Lung (tissue), 17 donors: ENCODE measurements at places on chromosomes 7 and 10. TPM values are rescaled to one million over a fixed set of nuclear protein-coding genes. Genes with fewer than 3 reads are reported as not detected.

DNA sequence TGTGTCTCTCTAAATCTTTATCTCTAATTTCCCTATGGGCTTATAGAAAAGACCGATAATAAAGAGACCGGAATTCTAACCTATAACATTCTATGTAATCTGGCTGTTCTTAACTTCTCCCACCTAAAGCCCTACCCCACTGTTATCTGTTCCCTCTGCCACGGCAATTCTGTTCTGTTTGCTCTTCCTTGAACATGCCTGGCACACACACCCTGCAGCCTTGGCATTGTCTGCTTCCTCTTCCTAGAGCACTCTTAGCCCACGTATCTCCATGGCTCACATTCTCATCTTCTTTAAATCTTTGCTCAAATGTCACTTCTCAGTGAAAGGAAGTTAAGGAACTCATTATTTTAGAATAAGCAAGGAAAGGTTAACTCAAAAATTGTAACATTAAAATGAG lies 309.2 kb downstream of the GPR158 start:
- H3K36me3 ChIP-seq: no peaks in the 10 kb centered on the region
- H3K4me1 ChIP-seq: no peaks in the 10 kb centered on the region
- DNase-seq: no peak

- H3K27me3 ChIP-seq: no peaks in the 10 kb centered on the region
- no peak overlapping the region for H3K4me3 ChIP-seq
- no peaks in the 10 kb centered on the region for H3K4me1 ChIP-seq
- DNase-seq: no peak
- peaks cover 31% of the 10 kb centered on the region for H3K36me3 ChIP-seq
These were observed 116.1 kb downstream of the SMURF1 start for GRCh38 chr7:99027841-99028240.

- peak; percentile 15 for DNase-seq
- no peak overlapping the region for H3K27ac ChIP-seq
- H3K4me3 ChIP-seq: no peak overlapping the region
- no peaks in the 10 kb centered on the region for H3K36me3 ChIP-seq
- peaks cover 32% of the 10 kb centered on the region for H3K27me3 ChIP-seq
- peaks cover 30% of the 10 kb centered on the region for H3K4me1 ChIP-seq
These were observed 3.6 kb downstream of the VAX1 start for GRCh38 chr10:117134306-117135025.

DNA sequence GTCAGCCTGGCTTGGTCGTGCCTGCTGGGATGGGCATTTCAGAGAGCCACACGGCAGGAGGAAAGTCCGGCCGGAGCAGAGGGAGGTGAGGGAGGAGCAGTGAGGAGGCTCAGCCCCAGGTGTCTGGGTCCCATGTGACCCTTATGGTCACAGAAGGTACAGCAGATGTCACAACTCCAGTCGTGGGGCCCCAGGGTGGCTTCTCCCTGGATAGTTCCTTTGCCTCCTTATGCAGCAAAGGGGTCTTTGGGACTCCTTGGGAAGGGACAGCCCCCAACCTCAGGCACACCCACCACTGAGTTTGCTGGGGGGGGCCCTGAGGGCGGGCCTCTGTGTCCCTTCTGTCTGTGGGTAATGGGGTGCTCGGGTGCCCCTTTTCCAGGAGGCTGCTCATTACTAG lies 19.6 kb upstream of the PRKAG2 start:
- peaks cover 3% of the 10 kb centered on the region for H3K27me3 ChIP-seq
- H3K4me3 ChIP-seq: no peak overlapping the region
- no peaks in the 10 kb centered on the region for H3K36me3 ChIP-seq
- DNase-seq: no peak
- H3K27ac ChIP-seq: no peak overlapping the region

DNA sequence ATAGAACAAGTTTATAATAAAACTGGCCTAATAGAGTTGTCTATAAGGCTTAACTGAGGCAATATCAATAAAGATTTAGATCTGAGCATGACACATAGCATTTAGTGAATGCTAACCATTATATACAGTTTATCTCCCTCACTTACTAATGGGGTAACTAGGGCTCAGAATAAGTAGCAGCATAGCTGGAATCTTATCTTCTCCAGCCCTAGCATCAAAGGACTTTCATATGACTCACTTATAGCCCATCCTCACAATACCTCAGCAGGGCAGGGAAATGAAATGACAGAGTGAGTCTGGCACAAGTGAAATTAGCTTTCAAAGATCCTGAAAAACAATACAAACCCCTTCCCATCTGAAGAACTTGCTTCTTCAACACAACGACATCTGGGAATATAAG lies 362.9 kb downstream of the KIF20B start:
- DNase-seq: no peak
- no peak overlapping the region for H3K4me3 ChIP-seq
- H3K27me3 ChIP-seq: no peaks in the 10 kb centered on the region
- H3K4me1 ChIP-seq: no peaks in the 10 kb centered on the region
- no peaks in the 10 kb centered on the region for H3K36me3 ChIP-seq
- H3K27ac ChIP-seq: no peak overlapping the region

DNA sequence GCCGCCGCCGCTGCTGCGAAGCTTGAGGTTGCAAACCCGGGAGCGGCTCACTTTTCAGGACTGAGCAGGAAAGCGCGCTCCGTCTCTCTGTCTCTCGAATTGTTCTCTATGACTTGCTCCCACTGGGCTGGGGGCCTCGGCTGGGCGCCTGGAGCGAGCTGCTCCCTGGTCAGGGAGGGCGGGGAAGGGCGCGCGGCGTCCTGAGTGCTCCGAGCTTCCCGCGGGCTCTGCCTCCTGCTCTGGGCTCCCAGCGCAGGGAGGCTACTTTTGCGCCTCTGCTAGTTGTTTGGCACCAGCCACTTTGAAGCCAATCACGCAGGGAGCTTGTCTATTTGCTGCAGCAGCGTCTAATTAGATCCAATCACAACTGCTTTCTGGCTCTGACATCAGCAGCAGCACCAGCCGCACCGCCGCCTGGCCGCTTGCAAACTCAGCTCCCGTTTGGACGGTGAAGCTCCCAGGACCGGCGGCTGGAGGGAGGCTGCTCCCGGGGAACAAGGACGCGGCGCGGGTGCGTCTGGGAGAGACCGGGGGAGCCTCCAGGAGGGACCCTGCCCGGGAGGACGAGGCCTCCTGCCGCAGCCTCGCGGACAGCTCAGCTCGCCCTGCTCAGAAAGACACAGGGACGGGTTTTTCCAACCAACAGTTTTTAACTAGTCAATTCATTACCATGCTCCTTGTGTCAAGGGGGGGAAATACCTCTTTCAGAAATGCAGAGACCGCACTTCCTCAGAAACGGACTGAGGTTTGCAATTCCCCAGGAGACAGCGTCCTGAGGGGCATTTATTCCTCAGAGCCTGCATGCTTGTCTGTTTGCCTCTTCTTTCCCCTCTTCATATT lies at the start of gene ADARB2:
TSS of gene ADARB2 (minus strand) at position 304 of the 840 bp plus-strand sequence.
- H3K27me3 ChIP-seq: peaks cover 11% of the 10 kb centered on the region
- DNase-seq: peak; percentile 80
- H3K4me1 ChIP-seq: peaks cover 5% of the 10 kb centered on the region
- no peaks in the 10 kb centered on the region for H3K36me3 ChIP-seq
- H3K4me3 ChIP-seq: peak within 1 kb of the TSS; percentile 13

GRCh38 chr7:32071466-32072091 lies 1.4 kb upstream of the PDE1C start:
- no peak overlapping the region for H3K4me3 ChIP-seq
- no peak overlapping the region for H3K27ac ChIP-seq
- H3K4me1 ChIP-seq: no peaks in the 10 kb centered on the region
- H3K36me3 ChIP-seq: no peaks in the 10 kb centered on the region
- H3K27me3 ChIP-seq: no peaks in the 10 kb centered on the region
- no peak for DNase-seq

DNA sequence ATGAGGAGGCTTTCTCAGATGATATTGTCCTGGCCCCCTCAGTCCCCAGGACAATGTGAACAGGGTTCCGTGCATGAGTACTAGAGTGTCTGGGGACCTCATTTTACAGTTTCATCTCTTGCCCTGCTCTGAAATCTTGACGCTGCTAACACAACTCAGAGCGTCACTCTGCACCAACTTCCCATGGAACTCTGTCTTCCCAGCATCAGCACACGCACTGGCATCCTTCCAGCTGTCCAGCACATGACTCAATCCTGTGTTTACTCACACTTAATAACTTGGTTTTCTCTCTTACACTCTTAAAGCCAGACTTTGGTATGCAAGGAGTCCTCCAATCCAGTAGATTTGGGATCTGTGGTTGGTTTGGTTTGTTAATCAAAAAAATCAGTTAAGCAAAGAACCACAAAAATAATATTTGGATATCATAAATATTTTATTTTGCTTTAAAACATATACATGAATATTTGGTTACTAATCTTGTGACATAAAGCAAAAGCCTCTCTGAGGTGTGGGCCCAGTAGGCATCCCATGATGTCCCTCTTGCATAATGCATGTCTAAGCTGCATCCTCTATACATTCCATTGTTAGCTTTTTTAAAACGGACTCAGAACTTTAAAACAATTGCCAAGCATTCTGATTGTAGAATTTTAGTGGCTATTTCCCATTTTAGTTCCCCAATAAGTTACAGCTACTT lies 131.0 kb downstream of the CXCL12 start:
- H3K27me3 ChIP-seq: no peaks in the 10 kb centered on the region
- H3K36me3 ChIP-seq: no peaks in the 10 kb centered on the region
- H3K4me1 ChIP-seq: peaks cover 7% of the 10 kb centered on the region
- no peak overlapping the region for H3K4me3 ChIP-seq

GRCh38 chr10:30755441-30755953 lies 125.9 kb upstream of the LYZL2 start:
- no peak overlapping the region for H3K27ac ChIP-seq
- no peaks in the 10 kb centered on the region for H3K4me1 ChIP-seq
- no peaks in the 10 kb centered on the region for H3K36me3 ChIP-seq
- no peaks in the 10 kb centered on the region for H3K27me3 ChIP-seq
- DNase-seq: no peak
- no peak overlapping the region for H3K4me3 ChIP-seq

GRCh38 chr7:111529507-111530355 lies 32.6 kb downstream of the IMMP2L start:
- H3K4me3 ChIP-seq: no peak overlapping the region
- no peaks in the 10 kb centered on the region for H3K27me3 ChIP-seq
- DNase-seq: no peak
- H3K36me3 ChIP-seq: no peaks in the 10 kb centered on the region
- no peaks in the 10 kb centered on the region for H3K4me1 ChIP-seq
- no peak overlapping the region for H3K27ac ChIP-seq

- no peaks in the 10 kb centered on the region for H3K27me3 ChIP-seq
- H3K36me3 ChIP-seq: peaks cover 2% of the 10 kb centered on the region
- no peak for DNase-seq
These were observed 22.6 kb downstream of the ZNF786 start for GRCh38 chr7:149067869-149068268.

- H3K27me3 ChIP-seq: no peaks in the 10 kb centered on the region
- DNase-seq: no peak
- no peaks in the 10 kb centered on the region for H3K36me3 ChIP-seq
- H3K27ac ChIP-seq: no peak overlapping the region
- H3K4me1 ChIP-seq: no peaks in the 10 kb centered on the region
These were observed 142.9 kb downstream of the NOC3L start for GRCh38 chr10:94219829-94220228.

GRCh38 chr10:102113956-102114857 lies 6.0 kb downstream of the LDB1 start:
- H3K4me3 ChIP-seq: peak overlapping the region; percentile 64
- H3K27ac ChIP-seq: peak overlapping the region; percentile 47
- no peaks in the 10 kb centered on the region for H3K27me3 ChIP-seq
- peak; percentile 27 for DNase-seq
- H3K4me1 ChIP-seq: peaks cover 57% of the 10 kb centered on the region

DNA sequence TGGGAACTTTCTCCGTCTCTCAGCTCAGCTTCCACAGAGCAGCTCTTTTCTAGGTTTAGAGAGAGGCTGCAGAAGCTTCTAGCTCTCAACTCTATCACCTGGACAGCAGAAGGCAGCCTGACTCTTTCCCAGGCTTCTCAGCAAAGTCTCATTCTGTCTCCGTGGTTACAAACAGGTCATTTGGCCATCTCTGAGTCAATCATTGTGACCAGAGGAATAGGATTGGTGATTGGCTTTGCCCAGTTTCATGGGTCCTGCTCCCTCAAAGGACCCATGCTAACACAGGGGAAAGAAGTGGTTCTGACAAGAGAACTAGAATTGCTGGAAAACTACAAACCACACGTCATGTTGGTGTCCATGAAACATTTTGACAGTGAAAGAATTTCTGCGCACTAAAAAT lies 43.6 kb downstream of the PRR15 start:
- H3K27me3 ChIP-seq: peaks cover 29% of the 10 kb centered on the region
- H3K27ac ChIP-seq: no peak overlapping the region
- no peaks in the 10 kb centered on the region for H3K36me3 ChIP-seq

GRCh38 chr7:152162287-152162686 lies 136.8 kb downstream of the GALNT11 start:
- H3K4me3 ChIP-seq: no peak overlapping the region
- no peaks in the 10 kb centered on the region for H3K27me3 ChIP-seq

NUDT13 gene
- total RNA-seq: 3.8 TPM

RFC2 gene
- total RNA-seq: 14.5 TPM

GIMAP6 gene
- total RNA-seq: 53.7 TPM

OR6B1 gene
- not detected for total RNA-seq

RPEL1 gene
- not detected for total RNA-seq

SEMA3D gene
- total RNA-seq: 4.6 TPM

RARRES2 gene
- total RNA-seq: 123 TPM

TMEM196 gene
- not detected for total RNA-seq

DDX56 gene
- 49.8 TPM for total RNA-seq

COL1A2 gene
- 1,768 TPM for total RNA-seq

AKR1C8 gene
- 0.46 TPM for total RNA-seq

CALHM2 gene
- total RNA-seq: 43.2 TPM

CFAP46 gene
- 10.3 TPM for total RNA-seq

CPN1 gene
- total RNA-seq: not detected

CCDC7 gene
- total RNA-seq: 12.1 TPM

GRID2IP gene
- 0.80 TPM for total RNA-seq

PHYHIPL gene
- total RNA-seq: 0.11 TPM
